ENCODE measurements at places on chromosomes 2 and 18.

- DNase-seq: no peak
Measured at GRCh38 chr18:80147037-80147417, 38.0 kb downstream of the ADNP2 start.

DNA sequence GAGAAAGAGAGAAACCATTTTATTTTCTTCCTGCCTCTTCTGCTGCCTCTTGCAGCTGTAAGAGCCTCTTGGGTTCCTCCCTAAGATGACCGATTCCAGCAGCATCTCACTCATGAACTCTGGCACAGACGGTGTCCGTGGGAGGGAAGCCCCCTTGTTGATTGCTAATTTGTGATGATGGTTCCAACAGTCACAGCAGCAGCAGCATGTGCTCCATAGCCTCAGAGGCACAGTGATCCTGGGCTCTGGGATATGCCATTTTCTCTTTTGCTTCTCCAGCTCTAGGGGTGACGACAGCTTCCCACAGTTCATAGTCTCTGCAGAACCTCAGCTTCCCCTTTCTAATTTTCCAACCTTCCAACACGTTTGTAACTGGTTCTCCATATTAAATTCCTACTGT lies 324.2 kb upstream of the HS6ST1 start:
- no peak for DNase-seq

DNA sequence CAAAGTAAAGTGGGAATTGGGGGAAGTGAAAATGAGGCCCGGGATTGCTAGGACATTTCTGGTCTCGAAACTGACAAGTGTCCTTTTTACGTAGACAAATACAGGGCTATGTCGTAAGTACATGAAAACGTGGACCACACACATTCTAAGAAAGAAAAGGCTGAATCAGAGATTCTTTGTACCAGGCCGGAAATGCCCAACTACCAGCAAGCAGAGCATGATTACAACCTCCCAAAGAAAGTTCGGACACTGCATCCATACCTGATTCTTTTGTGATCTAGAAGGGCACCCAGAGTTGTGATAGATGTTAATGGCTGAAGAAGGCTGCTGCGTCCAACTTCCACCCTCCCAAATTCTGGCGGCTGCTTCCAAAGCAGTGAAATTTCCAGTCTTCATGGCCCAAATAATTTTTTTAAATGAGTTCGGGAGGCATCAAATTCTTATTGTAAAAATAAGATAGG lies 1.7 kb downstream of the RBMS1 start:
- peak; percentile 78 for DNase-seq

GRCh38 chr2:138071720-138072719 lies 107.7 kb downstream of the HNMT start:
- no peak for DNase-seq

GRCh38 chr2:185202945-185203528 lies 535.6 kb upstream of the FSIP2 start:
- no peak for DNase-seq

DNA sequence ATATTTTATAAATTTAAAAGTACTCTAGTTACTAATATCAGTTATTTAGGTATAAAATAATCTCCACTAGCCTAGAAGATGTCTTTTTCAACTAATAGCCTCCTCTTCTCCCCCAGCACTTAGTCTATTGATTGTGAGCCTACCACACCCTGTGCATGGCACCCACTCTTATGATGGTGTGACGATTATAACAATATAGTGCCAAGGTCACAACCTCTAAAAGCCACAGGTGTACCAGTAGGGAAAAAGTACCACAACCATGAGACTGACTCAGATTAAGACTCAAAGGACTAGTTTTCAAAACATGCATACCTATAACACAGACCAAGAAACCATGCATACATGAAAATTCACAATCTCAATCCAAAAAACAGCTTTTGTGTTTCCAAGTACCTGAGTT lies 27.6 kb downstream of the THADA start:
- no peak for DNase-seq

DNA sequence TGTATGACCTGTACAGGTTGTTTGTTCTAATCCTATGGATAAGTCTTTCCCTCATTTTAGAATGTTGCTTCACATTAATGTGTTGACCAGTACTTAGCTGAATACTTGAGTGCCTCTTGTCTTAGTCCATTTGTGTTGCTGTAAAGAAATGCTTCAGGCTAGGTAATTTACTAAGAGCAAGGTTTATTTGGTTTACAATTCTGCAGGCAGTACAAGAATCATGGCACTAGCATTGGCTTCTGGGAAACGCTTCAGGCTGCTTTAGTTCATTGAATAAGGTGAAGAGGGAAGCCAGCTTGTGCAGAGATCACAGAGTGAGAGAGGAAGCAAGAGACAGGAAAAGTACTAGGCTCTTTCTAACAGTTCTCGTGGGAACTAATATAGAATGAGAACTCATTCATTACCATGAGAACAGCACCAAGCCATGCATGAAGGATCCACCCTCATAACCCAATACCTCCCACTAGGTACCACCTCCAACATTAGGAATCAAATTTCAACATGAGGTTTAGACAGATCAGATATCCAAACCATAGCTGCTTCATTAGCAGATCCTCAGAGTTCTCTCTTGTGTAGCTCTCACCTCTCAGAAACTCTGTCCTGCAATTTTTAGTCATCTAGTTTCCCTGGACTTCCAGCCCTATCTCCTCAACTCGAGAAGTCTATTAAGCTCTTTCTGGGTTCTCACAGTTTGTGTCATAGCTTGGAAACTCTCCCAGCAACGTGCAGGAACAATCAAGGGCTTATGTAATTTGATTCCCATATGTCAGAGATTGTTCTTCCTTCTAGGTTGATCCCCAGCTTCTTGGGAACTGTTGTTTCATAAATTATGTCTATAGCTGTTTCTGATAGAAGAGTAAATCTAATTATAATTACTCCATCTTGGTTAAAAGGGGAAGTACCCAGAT lies 2082.3 kb upstream of the CELF4 start:
- DNase-seq: peak; percentile 79

- peak; percentile 70 for DNase-seq
Measured at GRCh38 chr2:109256921-109257320, 127.9 kb downstream of the SH3RF3 start.

GRCh38 chr2:25379535-25379934 lies 37.8 kb upstream of the DNMT3A start:
- DNase-seq: no peak

DNA sequence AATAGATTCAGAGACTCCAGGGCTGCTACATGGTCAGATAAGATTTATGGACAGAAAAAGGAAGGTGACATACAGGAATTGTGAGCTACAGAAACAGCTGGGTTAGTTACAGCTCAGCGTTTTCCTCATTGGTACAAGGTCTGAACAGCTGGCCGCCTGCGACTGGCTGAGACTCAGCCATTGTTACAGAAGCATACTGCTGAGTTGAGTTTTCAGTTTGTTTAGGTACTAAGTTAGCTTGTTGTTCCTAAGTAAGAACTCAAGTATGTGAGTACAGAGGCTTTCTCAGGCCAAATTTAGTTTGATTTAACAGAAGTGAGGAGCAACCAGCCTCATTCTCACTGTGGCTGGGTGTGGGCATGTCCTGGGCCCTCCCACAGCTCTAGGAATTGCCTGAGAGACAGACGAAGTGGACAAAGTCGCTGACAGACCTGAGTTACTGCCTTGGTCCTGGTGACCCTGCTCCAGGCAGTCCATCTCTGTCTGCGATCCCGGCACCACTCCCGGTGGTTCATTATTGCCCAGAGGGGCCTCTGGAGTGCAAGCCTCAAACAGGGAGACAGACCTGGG lies 27.8 kb upstream of the RHOB start:
- DNase-seq: peak; percentile 25

DNA sequence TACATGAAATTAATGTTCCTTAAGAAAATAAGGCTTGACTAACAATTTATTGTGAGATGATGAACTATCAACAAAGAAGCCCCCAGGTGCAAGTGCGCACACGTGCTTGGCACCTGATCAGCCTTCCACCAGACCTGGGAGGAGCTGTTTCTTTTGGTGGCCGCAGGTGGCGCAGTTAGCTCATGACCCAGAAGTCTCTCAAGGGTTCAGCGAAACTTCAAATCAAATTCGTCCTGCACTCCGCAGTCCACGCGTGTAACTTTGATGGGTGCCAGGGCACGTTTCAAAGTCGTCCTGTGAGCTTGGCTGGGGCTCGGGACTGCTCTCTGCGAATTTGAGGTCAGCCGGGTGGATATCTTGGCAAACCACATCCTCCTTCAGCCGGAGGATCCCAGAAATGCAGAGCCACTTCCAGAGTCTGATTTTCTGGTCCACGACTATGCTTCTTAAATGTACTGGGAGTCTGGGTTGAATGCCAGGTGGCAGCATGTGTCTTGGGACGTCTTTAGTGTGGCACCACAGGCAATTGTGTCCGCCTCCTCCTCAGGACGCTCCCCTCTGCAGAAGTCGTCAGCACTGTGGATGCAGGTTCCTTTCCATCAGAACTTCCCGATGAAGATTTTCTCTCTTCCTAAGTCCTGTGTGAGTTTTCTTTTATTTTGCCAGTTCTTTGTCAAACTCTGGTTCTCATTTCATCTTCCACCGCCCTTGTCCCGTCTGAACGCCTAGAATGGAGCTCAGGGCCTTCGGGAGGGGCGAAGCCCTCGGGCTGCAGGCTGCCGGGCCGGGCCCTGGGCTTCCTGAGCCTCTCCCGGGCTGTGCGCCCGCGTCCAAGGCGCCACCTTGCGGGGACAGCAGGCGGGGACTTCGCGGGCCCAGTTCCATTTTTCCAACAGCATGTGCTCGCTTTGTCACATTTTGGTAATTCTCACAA lies 61.3 kb upstream of the RAPGEF4 start:
- DNase-seq: peak; percentile 36

GRCh38 chr2:101860782-101861181 lies 131.0 kb upstream of the IL1R2 start:
- no peak for DNase-seq

- no peak for DNase-seq
Measured at GRCh38 chr2:182887753-182888415, 21.4 kb upstream of the FRZB start.

GRCh38 chr18:2939317-2939716 lies 73.6 kb downstream of the LPIN2 start:
- no peak for DNase-seq

- no peak for DNase-seq
Measured at GRCh38 chr18:22032392-22032961, 136.9 kb upstream of the GATA6 start.

DNA sequence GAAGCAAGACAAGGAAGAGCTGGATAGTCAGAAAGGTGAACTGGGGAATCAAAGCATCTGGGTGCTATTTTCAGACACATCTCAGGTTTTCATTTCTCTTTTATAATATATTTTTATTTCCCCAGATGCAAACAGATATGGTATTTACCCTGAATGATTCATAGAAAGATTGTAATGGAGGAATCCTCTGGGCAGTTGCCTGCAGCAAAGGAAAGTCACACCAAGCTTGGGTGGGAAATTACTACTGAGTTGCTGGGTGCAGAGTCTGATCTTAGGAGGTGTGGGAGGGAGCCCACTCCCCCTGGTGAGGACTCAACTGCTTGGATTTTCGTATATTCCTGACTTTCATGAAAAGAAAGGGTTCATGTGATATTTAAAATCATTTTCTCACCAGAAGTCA lies 2.1 kb downstream of the EFR3B start:
- DNase-seq: no peak

- peak; percentile 9 for DNase-seq
Measured at GRCh38 chr18:10259901-10260300, 194.5 kb upstream of the APCDD1 start.

- DNase-seq: no peak
Measured at GRCh38 chr2:239162976-239163687, 237.7 kb downstream of the HDAC4 start.

DNA sequence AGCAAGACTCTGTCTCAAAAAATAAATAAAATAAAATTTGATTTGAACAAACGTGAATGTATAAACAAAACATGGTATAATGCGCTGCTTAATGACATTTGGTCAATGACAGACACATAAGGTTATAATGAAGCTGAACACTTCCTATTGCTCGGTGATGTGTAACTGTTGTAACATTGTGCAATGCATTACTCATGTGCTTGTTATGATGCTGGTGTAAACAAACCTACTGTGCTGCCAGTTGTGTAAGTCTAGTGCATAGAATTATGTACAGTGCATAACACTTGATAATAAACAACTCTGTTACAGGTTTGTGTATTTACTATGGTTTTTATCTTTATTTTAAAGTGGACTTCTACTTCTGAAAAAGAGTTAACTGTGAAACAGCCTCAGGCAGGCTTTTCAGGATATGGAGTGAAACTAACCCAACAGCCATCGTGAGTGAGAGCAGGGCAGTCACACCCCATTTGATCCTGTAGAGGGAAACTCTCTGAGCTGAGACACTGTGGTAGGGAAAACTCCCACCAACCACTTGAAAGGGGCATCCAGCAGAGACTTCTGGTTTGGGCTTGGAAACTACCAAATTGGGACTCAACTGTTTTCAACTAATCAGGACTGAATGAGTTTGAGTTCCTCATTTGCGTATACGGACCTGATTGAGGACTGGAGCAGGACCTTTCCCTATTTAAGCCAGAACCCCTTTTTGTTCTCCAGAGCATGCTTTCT lies 8.7 kb upstream of the RPRD1A start:
- peak; percentile 88 for DNase-seq

GRCh38 chr2:124081154-124081716 lies 56.1 kb downstream of the CNTNAP5 start:
- no peak for DNase-seq

- peak; percentile 65 for DNase-seq
Measured at GRCh38 chr18:13137670-13138419, 80.7 kb upstream of the LDLRAD4 start.

DNA sequence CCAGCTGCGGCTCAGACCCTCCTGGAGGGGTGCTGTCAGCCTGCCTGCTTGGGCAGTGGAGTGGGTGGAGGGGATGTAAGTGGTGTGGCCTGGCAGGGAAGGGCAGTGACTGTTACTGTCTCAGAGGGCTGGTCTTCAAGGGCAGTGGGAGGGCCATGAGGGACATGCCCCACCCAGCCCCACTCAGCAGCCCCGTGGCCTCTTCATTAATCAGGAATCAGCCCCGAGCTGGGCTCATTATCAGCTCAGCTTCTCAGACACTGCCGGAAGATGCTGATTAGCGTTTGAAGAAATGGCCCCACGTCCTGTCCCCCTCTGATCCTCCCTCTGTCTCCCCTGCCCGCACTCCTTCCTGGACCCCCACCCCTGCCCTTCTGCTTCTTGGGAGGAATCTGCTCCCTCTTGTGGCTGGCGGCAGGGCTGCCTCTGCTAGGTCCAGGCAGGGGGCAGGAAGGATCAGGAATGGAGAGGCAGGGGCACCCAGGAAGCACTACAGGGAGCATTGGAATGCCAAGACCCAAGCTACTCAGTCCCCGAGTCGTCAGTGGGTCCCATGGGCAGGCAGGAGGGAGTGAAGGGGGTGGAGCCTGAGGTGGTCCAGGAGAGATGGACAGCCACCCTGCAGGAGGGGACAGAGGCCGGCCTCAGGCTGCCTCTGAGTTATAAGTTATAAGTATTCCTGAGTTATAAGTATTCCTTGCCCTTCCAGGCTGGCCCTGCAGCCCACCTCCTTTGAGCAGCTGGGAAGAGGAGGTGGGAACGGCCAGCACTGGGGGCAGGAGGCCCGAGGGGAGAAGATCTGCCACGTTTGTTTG lies 7.0 kb downstream of the ASIC4 start:
- DNase-seq: peak; percentile 26

DNA sequence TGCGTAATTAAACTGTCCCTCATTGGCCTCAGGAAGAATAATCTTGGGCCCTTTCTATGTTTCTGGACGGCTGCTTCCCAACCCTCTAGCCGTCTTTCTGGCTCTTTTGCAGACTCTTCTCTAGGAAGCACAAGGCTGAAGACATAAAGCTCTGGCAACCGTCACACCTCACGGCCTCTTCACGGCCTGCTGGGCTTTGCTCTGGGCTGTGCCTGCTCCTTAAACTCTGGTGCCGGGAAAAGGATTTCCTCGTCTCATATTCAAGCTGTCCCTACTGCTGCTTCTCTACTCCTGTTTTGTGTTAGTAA lies 36.0 kb upstream of the WIPF1 start:
- no peak for DNase-seq

Data from fibroblast of gingiva (primary cell).